T-helper 1 cell (primary cell): ENCODE measurements at places on chromosomes 5 and 9.

DNA sequence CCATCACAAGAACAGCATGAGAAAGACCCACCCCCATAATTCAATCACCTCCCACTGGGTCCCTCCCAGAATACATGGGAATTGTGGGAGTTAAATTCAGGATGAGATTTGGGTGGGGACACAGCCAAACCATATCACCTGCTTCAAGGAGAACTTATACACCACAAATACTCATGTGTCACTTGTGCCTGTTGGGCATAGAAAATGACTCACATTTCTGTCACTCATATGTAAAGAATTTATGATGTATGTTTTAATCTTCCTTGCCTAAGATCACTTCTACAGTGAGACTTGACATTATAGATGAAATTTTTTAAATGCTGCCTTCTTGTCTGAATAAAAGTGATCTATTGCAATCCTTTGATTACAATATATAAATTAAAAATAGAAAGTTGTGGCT lies 23.0 kb upstream of the PRDM6 start:
- no peak for DNase-seq

GRCh38 chr5:95763941-95764340 lies 32.8 kb downstream of the RHOBTB3 start:
- DNase-seq, result no peak

DNA sequence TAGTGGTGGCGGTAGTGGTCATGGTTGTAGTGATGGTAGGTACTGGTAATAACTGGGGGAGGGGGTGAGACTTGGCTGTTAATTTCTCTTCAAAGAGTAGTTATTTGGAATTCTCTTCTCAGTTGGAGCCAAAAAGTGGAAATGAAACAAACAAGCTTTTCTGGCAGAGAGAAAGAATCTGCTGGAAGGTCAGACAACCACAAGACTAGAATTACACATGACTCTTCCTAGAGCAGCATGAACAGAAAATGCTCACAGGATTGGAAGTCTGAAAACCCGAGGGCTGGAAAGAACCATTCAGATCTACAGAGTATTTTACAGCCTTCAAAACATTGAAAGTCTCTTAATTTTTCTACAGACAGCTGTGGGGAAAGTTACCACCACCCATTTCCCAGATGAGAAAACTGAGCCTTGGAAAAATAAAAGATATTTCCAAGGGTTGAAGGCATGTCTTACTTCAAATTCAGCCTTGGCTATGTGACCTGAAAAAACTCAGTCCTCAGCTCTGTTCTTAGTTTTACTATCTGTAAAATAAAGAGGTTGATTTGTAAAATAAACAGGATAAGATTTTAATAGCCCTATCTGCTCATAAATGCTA lies 42.9 kb upstream of the TRIM32 start:
- DNase-seq, result no peak

DNA sequence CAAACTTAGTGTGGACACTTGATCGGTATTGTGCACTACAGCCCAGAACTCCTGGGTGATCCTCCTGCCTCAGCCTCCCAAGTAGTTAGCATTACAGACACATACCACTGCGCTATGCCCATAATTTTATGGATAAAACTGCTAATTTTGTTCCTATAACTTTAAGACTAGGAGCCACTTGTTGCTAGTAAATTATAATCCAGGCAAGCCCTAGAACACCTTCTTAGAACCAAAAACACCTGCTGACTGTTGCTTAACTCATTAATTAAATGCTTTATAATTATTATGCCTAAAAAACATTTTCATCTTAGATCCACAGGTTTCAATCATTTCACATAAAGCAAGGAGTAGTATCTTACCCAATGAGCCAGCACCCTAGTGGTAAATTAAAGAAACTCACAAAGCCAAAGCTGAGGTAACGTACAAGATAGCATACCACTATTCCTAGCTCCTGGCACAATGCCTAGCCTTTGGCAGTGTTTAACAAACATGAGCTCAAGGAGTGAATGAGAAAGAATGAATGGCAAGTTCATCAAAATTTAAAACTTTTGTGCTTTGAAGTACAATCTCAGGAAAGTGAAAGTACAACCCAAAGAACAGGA lies 5.4 kb downstream of the MRPS27 start:
- no peak for DNase-seq

- no peak for DNase-seq
Observed at GRCh38 chr5:160511280-160511929, 89.8 kb downstream of the PTTG1 start.

- DNase-seq, result no peak
Observed at GRCh38 chr5:95884511-95884910, 62.0 kb upstream of the GLRX start.

GRCh38 chr5:119055294-119055693 lies 15.6 kb upstream of the DMXL1 start:
- DNase-seq, result no peak
